Right lobe of liver (tissue), 6 donors: ENCODE measurements at places on chromosomes 3 and 15. TPM values are rescaled to one million over a fixed set of nuclear protein-coding genes. Genes with fewer than 3 reads are reported as not detected.

Gene SEMA6D
- 1.0 TPM for total RNA-seq

GRCh38 chr3:147425388-147425850 is 16.3 kb downstream of the ZIC1 start:
- H3K4me3 ChIP-seq: no peak overlapping the region
- DNase-seq: no peak

DNA sequence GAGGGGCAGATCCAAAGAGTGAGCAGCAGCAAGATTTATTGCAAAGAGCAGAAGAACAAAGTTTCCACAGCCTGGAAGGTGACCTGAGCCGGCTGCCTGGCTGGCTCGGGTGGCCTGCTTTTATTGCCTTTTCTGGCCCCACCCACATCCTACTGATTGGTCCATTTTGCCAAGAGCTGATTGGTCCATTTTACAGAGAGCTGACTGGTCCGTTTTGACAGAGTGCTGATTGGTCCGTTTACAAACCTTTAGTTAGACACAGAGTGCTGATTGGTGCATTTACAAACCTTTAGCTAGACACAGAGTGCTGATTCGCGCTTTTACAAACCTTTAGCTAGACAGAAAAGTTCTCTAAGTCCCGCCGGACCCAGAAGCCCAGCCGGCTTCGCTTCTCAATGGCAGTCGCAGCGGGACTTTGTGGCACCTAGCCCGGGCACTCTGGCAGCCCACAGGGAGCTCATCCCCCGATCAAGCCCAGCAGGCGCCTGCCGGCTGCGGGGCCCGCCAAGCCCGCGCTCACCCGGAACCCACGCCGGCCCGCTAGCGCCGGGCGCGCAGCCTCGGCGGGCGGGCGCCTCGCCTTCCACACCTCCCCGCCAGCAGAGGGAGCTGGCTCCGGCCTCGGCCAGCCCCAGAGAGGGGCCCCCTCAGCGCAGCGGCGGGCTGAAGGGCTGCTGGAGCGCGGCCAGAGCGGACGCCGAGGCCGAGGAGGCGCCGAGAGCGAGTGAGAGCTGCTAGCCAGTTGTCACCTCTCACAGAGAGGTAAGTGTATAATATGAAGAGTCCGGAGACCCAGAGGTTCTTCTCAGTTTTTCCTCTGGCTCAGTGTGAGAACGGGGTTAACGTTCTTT is 339.2 kb downstream of the CHL1 start:
- H3K27me3 ChIP-seq: no peaks in the 10 kb centered on the region
- H3K4me1 ChIP-seq: no peaks in the 10 kb centered on the region
- H3K4me3 ChIP-seq: no peak overlapping the region
- no peaks in the 10 kb centered on the region for H3K36me3 ChIP-seq
- DNase-seq: peak; percentile 49

GRCh38 chr3:38311476-38311875 is 29.4 kb downstream of the SLC22A14 start:
- H3K27me3 ChIP-seq: no peaks in the 10 kb centered on the region
- no peaks in the 10 kb centered on the region for H3K36me3 ChIP-seq
- H3K4me1 ChIP-seq: no peaks in the 10 kb centered on the region
- no peak for DNase-seq
- no peak overlapping the region for H3K4me3 ChIP-seq
